HS-5 (cell line): ENCODE measurements at places on chromosomes 2 and 18.

GRCh38 chr2:11697103-11697871 is 27.3 kb upstream of the NTSR2 start:
- peak; percentile 74 for DNase-seq

DNA sequence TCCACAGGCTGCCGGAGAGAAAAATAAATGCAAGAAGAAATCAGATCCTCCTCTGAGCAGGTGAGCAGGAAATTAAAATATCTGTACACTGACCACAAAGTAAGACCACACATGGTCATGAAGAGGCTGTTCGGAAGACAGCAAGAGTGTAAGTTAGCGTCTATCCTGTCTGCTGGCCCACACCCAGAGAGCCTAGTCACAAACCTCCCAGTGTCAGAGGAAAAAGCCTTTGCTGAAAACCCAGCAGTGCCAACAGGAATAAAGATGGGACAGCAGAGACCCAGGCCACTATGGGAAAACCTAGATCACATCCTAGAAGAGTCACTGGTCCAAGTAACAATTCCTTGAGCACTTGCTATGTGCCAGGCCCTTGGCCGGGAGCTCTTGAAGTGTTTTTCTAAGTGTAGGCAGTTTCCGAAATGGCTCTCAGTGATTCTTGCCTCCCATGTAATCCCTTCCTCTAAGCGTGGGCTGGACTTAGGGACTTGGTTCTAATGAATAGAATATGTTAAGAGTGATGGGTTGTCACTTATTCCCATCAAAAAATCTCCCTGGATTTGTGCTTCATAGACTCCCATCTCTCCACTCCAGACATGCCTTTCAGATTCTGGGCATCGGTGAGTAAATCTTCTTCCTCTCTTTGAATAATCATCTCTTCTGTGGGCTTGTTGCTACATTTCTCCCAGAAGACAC is 110.9 kb upstream of the PKDCC start:
- no peak for DNase-seq

- DNase-seq: peak; percentile 41
Measured at GRCh38 chr18:42412896-42413295, 457.9 kb downstream of the PIK3C3 start.

GRCh38 chr2:42369532-42370229 is 8.7 kb upstream of the COX7A2L start:
- no peak for DNase-seq

DNA sequence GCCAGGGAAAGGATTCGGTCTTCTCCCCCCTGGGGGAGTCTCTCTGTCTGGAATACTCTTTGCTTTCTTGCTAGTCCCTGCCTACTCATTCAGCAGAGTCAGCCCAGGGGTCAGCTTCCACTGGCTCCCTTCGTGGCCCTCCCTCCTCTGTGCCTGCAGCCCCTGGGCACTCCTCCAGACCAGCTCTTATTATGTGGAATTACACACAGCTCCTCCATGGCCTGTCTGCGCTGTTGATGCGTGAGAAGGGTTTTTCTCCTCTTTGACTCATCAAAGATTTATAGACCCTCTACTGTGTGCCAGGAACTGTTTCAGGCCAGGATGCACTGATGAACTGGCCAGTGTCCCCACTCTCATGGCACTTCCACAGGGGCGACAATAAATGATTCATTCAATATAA is 44.4 kb downstream of the ST8SIA5 start:
- no peak for DNase-seq
